ENCODE measurements at places on chromosomes 3 and 15.

DNA sequence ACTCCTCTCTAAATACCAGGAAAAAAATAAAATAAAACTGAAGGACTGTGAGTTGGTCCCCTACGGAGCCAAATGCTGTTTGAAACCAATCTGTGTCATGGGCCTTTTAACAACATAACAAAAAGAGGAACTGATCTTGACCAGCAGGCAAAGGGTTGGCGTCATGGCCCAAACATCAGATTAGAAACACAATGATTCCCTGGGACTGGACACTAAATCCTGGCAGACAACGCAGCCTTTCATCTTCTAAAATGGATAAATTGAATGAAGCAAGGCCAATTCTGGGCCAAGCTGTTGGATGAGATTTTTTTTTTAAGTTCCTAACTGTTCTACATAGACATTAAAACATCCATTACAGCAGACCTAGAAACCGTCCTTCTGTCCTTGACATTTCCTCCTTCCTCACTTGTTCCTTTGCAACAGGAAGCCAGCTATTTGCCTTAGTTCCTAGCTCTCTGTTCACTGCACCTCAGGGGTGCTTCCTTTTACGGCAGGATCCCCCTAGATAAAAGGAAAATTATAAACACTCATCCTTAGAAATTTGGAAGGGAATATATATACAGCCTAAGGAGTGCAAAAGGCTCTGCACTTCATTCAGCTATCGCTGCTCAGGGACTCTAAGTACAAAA lies 21.6 kb upstream of the TAFA4 start:
- DNase-seq = no peak

- no peak for DNase-seq
Measured at GRCh38 chr3:134345202-134345601, 29.0 kb downstream of the AMOTL2 start.

DNA sequence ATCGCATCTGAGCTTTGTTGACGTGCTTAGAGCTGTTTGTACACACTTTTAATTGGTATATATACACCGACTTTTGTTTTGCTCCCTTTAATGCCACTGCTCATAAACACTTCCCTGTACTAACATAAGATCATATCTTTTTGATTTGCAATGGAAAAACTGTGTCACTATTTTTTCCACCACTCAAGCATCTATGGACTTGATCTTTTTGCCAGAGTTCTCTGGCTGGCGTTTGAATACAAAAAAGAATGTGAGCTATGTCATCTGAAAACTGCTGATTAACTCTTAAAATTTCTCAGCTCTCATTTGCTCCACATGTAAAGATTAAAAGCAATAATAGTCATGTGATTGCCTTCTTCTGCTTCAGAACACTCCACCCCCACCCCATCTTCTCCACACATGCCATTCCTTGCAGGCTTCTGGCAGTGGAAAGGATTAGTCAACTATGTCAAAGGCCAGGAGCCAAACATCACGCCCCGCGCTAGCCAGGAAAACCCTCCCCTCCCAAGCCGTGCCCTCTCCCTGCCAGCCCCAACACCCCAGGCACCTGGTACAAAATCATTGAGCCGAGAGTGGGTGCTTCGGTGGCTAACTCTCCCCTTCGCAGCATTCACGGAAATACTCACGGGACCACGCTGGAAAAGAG lies 123.4 kb upstream of the MEF2A start:
- peak; percentile 92 for DNase-seq

DNA sequence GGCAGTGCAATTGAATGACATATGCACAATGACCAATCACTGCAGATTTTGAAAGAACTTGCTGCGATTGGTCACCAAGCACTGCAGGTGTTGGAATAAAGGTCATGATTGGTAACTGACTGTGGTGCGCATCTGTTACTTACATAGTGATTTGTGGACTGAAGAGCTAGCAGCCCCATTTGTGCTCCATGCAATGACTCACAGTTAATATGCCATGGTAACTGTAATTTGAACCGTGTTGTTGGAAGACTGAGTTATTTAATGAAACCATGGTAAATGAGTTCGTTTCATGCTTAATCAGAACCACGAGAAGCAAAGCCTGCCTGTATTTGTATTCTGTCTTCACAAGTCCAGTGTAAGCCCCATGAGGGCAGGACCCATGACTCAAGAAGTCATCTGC lies 220.5 kb downstream of the TJP1 start:
- DNase-seq = no peak

DNA sequence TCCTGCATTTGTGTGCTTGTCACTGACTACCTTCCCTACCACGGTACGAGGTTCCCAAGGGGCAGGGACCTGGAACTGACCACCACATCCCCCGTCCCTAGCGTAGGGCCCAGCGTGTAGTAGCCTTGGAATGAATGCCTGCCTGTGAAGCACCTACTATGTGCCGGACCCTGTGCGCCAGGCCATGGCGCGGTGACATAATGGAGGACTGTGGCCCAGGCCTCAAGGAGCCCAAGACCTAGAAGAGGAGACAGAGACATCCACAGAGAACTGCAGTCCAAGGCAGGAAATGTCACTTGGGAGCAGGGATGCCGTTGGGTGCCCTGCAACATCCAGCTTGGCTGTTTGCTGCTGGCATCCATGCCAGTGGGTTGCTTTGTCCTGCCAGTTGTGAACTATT lies 71.9 kb upstream of the SLC6A6 start:
- DNase-seq = no peak

DNA sequence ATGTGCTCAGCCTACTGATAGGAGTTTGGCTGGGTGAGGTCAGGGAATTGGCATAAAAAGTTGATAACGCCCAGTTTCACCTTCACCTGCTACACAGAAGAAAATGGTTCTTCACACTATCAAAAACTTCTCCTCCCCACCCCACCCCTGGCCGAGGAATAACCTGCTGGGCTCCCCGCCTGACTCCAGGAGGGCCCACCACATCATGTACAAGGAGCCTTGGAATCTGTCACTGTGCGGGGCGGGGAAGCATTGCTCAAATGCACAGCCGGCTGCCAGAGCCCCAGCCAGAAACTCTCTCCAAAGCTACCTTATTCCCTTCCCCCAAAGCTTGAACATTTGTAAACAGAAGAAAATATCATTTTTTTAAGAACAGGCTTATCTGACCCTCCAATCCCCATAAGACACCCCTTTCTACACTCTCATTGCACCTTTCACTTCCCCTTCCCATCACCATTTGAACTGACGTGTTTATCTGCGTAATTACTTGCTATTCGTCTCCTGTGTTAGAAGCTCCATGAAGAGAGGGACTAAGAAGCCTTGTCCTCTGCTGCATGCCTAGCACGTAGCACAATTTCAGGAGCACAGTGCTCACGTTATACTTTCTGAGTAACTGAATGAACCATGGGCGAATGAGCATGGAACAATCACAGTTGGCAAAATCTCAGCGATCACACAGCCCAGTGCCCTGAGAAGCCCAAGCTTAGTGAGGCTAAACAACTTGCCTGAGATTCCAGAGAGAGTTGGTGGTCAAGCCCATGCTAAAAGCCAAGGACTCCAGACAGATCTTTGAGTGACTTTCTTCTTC lies 82.9 kb downstream of the HES1 start:
- no peak for DNase-seq

- no peak for DNase-seq
Measured at GRCh38 chr3:79351699-79352098, 416.1 kb downstream of the ROBO1 start.

DNA sequence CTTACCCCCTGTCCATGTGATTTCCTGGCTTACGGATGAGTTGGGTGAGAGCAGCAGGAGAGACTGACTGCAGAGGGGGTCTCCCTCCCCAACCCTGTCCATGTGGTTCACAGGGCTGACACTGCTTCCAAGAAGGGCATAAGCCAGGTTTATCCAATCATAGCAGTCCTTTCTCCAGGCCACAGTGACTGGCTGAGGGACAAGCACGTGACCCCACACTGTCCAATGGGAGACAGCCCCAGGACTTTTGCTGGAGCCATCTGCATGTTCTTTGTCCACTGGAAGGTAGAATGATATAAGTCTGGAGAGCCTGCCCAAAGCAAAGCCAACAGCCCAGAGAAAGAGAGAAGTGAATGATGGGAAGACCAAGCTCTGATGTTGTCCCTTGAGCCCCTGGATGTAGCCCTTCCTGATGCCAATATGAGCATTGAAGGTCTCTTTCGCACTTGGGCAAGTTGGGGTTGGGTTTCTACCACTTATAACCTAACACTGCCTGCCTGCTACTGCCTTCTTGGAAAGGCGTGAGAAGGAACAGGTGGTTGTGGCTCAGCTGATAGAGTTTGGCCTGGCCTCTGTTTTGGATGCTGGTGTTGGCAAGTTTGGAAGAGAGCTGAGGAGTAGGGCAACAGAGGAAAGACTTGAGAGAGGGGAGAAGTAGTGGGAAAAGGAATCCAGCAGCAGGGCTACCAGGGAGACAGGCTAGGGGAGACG lies 41.3 kb upstream of the GRIP2 start:
- no peak for DNase-seq

DNA sequence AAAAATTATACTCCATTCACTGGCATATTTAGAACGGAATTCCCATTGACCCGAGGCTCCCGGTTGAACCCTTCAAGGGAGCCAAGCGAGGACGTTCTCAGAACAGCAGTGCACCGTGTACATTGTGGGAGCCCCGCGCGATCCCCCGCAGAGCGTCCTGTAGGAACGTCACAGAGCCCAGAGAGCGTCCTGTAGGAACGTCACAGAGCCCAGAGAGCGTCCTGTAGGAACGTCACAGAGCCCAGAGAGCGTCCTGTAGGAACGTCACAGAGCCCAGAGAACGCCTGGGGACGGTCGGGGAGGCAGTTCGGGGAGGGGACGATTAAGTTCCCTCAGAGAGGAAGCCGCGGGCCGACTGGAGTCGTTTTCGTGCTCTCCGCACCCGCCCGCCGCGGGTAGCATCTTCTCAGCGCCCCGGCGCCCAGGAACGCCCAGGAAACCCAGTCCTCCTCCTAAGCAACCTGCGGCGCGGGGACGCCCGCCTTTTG lies 506 bp upstream of the ATP1B3 start:
- peak; percentile 55 for DNase-seq

GRCh38 chr3:176739159-176739558 lies 458.1 kb downstream of the TBL1XR1 start:
- no peak for DNase-seq

GRCh38 chr3:10155123-10155472 lies 9.6 kb upstream of the IRAK2 start:
- no peak for DNase-seq

DNA sequence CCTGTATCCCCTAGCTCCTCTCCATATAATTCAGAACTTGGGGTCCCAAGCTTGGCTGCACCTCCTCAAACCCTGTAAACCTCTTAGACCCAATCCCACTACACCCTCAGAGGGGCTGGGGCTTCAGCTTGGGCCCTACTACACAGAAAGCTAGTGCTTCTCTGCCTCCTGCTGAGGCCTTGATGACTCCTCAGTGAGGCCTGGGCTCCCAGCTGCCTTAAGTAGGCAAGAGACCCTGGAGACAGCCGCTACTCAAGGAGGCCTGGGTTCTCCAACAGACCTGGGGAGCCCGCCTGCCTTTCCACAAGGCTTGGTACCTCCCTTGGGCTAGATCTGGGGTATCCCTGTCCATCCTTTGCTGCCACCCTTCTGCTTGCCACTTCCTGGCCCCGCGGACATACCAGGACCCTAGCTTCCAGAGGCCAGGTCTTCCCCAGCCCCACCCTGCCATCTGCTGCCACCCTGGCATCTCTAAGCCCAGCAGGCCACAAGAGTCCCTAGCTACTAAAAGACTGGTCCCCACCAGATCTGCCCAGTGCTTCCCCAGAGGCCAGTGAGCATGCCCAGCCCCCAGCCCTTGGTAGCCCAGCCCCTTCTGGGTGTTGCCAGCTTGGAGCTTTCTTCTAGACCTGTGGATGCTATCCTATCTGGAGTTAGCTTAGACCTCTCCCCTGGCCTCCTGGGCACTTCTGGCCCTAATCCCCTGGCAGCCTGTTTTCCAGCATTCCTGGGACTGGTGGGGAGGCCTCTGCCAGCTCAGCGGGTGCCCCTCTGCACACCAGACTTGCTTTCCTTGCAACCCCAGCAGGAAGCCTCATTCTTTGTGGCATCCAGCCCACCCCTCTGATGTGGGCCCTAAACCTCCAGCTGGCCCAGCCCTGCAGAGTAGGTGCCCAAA lies 13.7 kb downstream of the C15orf39 start:
- DNase-seq = no peak

- DNase-seq = peak; percentile 56
Measured at GRCh38 chr3:49703443-49703927, 14.1 kb downstream of the RNF123 start.

- DNase-seq = no peak
Measured at GRCh38 chr15:69319384-69320375, 21.0 kb downstream of the PAQR5 start.

- no peak for DNase-seq
Measured at GRCh38 chr3:144128108-144128892, 156.7 kb downstream of the DIPK2A start.

GRCh38 chr3:8746780-8747345 lies 13.3 kb downstream of the CAV3 start:
- DNase-seq = no peak

GRCh38 chr3:101690972-101691371 lies 4.5 kb upstream of the RPL24 start:
- DNase-seq = no peak

GRCh38 chr3:108103040-108103751 lies 12.4 kb upstream of the CD47 start:
- DNase-seq = no peak

DNA sequence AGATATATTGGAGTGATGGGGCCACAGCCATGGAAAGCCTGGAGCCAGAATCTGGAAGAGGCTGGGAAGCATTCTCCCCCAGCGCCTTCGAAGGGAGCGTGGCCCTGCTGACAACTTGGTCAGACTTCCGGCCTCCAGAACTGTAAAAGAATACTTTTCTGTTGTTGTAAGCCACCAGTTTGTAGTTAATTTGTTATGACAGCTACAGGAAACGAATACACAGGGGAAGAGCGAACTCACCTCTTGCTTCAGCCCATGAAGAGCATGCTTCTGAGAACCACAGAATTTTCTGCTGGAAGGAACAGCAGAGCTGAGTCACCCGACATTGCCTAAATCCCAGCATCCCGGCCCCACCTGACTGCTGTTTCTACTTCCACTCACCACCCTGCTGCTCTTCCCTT lies 501.7 kb downstream of the SHQ1 start:
- no peak for DNase-seq

- no peak for DNase-seq
Measured at GRCh38 chr15:82709421-82710207, at the start of gene AP3B2. Gene AP3B2 (minus strand): TSS chr15:82709875. CDS start chr15:82709706, 169 bp downstream.

DNA sequence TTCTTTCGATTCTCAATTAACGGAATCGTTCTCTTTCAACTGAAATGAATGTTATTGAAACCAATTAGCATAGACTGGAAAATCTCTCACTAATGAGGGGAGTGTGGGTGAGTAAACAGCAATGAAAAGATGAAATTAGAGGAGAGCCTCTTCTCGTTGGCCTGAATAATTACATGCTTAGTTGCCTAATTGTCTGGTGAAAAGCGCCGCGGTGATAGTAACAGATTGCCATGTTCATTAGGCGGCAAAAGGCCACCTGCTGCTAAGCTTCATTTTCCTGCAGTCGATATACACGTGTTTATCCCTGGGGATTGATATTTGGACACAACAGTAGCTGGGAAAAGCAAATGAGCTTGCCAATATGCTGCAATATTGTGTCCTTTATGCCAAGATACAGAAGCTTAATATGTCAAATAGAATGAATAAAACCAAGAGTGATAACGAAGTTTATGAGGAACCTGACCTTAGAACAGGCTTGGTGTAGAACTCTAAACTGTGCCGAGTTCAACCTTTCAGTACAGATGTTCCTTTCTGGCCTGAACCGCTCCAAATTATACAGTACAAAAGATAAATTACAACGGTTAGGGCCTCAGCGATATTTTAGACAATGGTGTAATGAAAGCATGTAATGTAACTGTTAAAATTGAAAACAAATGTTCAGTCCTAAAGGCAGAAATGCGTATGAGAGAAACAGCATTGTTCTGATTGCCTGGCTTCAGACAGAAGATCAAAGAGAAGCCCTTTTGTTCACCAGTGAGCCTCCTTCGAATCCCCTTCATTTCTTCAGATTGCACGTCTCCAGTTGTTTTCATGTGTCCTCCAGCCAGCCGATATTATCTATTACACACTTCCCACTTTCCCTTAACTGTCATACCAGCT lies 185.2 kb downstream of the SHOX2 start:
- DNase-seq = no peak

All from dermis microvascular lymphatic vessel endothelial cell (primary cell).